Caco-2 (cell line): ENCODE measurements at places on chromosomes 16 and 17. TPM values are rescaled to one million over a fixed set of nuclear protein-coding genes. Genes with fewer than 3 reads are reported as not detected.

The RAP1GAP2 gene
- total RNA-seq = 45.3 and 46.7 TPM in 2 replicates

The ZPBP2 gene
- not detected in 2 replicates for total RNA-seq

The SHCBP1 gene
- 21.8 and 23.3 TPM in 2 replicates for total RNA-seq

The NEK8 gene
- 11.0 and 13.4 TPM in 2 replicates for total RNA-seq

The OR2C1 gene
- not detected in 2 replicates for total RNA-seq

The C16orf89 gene
- not detected in 2 replicates for total RNA-seq

The SYCE1L gene
- total RNA-seq = 4.8 and 8.2 TPM in 2 replicates

The NOG gene
- 0.28 and 0.32 TPM in 2 replicates for total RNA-seq

- H3K4me3 ChIP-seq = no peak overlapping the region
- H3K4me1 ChIP-seq = no peaks in the 10 kb centered on the region
- H3K27ac ChIP-seq = no peak overlapping the region
- H3K27me3 ChIP-seq = no peaks in the 10 kb centered on the region
These were observed 50.1 kb upstream of the GNG13 start for GRCh38 chr16:850668-851067.

GRCh38 chr17:43427362-43428043 lies 28.7 kb downstream of the ARL4D start:
- H3K4me1 ChIP-seq = peaks cover 16% of the 10 kb centered on the region
- DNase-seq = no peak

- H3K4me3 ChIP-seq = no peak overlapping the region
- no peak overlapping the region for H3K27ac ChIP-seq
- no peaks in the 10 kb centered on the region for H3K27me3 ChIP-seq
These were observed 1.1 kb downstream of the CD79B start for GRCh38 chr17:63930951-63931575.

DNA sequence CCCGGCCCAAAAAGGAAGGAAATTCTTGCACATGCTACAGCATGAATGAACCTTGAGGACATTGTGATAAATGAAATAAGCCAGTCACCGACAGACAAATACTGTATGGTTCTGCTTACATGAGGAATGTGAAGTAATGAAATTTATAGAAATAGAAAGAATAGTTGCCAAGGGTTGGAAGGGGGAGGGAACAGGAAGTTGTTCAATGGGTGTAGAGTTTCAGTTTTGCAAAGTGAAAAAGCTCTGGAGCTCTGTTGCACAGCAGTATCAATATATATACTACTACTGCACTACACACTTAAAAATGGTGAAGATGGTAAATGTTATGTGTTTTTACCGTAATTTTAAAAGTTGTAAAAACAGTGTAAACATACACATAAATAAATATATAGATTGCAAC lies 43.7 kb downstream of the PKD1L3 start:
- H3K27me3 ChIP-seq = no peaks in the 10 kb centered on the region; the same call in 1 of the 2 replicates
- H3K27ac ChIP-seq = no peak overlapping the region
- no peak for DNase-seq
- H3K36me3 ChIP-seq = no peaks in the 10 kb centered on the region
- no peaks in the 10 kb centered on the region for H3K4me1 ChIP-seq

GRCh38 chr16:89052890-89053724 lies 40.5 kb upstream of the ACSF3 start:
- peak overlapping the region; percentile 68 for H3K4me3 ChIP-seq
- peak overlapping the region; percentile 30 for H3K27ac ChIP-seq
- no peaks in the 10 kb centered on the region for H3K36me3 ChIP-seq
- H3K4me1 ChIP-seq = no peaks in the 10 kb centered on the region
- peak; percentile 88 for DNase-seq

- H3K27me3 ChIP-seq = no peaks in the 10 kb centered on the region
- peaks cover 27% of the 10 kb centered on the region for H3K36me3 ChIP-seq
- no peaks in the 10 kb centered on the region for H3K4me1 ChIP-seq
- no peak for DNase-seq
These were observed 14.2 kb downstream of the SNF8 start for GRCh38 chr17:48930435-48930873.

- H3K4me1 ChIP-seq = no peaks in the 10 kb centered on the region
- no peaks in the 10 kb centered on the region for H3K27me3 ChIP-seq
- no peaks in the 10 kb centered on the region for H3K36me3 ChIP-seq
- no peak for DNase-seq
- H3K27ac ChIP-seq = no peak overlapping the region
These were observed 827 bp downstream of the MPO start for GRCh38 chr17:58279736-58280479.

DNA sequence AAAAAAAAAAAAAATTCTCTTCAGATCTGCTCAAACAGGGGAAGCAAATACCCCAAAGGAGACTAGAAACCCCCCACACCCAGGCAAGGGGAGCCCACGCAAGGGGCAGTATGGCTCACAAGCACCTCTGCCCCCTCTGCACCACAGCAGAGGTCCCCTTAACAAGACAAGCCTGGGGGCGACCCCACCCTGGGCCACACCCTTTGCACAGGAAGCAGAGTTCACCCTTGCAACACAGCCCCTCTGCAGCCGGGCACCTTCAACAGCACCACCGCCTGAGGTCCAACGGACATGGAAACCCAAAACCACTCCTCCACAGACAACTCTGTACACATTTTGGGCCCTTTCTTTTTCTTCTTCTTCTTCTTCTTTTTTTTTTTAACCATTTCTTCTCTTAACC lies 12.8 kb downstream of the AXIN1 start:
- peak overlapping the region; percentile 22 for H3K27ac ChIP-seq
- no peak overlapping the region for H3K4me3 ChIP-seq
- peaks cover 9% of the 10 kb centered on the region; the same call in 1 of the 2 replicates for H3K4me1 ChIP-seq
- DNase-seq = no peak

GRCh38 chr17:6654841-6655731 lies 3.5 kb downstream of the C17orf100 start:
- no peaks in the 10 kb centered on the region for H3K27me3 ChIP-seq
- no peak for DNase-seq
- H3K36me3 ChIP-seq = no peaks in the 10 kb centered on the region
- no peak overlapping the region for H3K27ac ChIP-seq
- H3K4me1 ChIP-seq = no peaks in the 10 kb centered on the region; the same call in 1 of the 2 replicates
- no peak overlapping the region for H3K4me3 ChIP-seq

- no peak overlapping the region for H3K4me3 ChIP-seq
- no peaks in the 10 kb centered on the region for H3K4me1 ChIP-seq
- H3K36me3 ChIP-seq = no peaks in the 10 kb centered on the region
- DNase-seq = no peak
- H3K27ac ChIP-seq = no peak overlapping the region
These were observed 2.2 kb upstream of the LIMD2 start for GRCh38 chr17:63701868-63702720.

GRCh38 chr17:38663125-38663751 lies 11.5 kb downstream of the EPOP start:
- H3K27me3 ChIP-seq = no peaks in the 10 kb centered on the region
- peaks cover 8% of the 10 kb centered on the region; the same call in 1 of the 2 replicates for H3K4me1 ChIP-seq
- H3K4me3 ChIP-seq = no peak overlapping the region
- no peaks in the 10 kb centered on the region for H3K36me3 ChIP-seq
- H3K27ac ChIP-seq = no peak overlapping the region

- no peak overlapping the region for H3K27ac ChIP-seq
- no peaks in the 10 kb centered on the region for H3K27me3 ChIP-seq
- no peak for DNase-seq
- no peak overlapping the region for H3K4me3 ChIP-seq
These were observed 51.6 kb downstream of the NUP93 start for GRCh38 chr16:56781528-56781961.

GRCh38 chr17:19724501-19725420 lies 8.4 kb upstream of the SLC47A2 start:
- no peaks in the 10 kb centered on the region for H3K36me3 ChIP-seq
- H3K27ac ChIP-seq = no peak overlapping the region
- no peak overlapping the region for H3K4me3 ChIP-seq
- H3K27me3 ChIP-seq = no peaks in the 10 kb centered on the region
- no peak for DNase-seq

- DNase-seq = no peak
- H3K36me3 ChIP-seq = no peaks in the 10 kb centered on the region
- no peak overlapping the region for H3K27ac ChIP-seq
- H3K27me3 ChIP-seq = no peaks in the 10 kb centered on the region
These were observed 10.4 kb downstream of the CD300LF start for GRCh38 chr17:74702116-74702871.

DNA sequence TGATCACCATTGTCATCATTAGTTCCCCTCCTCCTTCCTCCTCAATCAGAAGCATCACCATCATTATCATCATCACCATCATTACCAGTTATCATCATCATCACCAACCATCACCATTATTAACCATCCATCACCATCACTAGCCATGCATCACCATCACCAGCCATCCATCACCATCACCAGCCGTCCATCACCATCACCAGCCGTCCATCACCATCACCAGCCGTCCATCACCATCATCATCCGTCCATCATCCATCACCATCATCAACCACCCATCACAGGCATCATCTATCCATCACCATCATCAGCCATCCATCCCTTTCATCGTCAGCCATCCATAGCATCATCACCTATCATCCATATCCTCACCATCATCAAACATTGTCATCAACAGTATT lies 382.0 kb downstream of the CPPED1 start:
- H3K4me3 ChIP-seq = no peak overlapping the region
- no peak for DNase-seq

DNA sequence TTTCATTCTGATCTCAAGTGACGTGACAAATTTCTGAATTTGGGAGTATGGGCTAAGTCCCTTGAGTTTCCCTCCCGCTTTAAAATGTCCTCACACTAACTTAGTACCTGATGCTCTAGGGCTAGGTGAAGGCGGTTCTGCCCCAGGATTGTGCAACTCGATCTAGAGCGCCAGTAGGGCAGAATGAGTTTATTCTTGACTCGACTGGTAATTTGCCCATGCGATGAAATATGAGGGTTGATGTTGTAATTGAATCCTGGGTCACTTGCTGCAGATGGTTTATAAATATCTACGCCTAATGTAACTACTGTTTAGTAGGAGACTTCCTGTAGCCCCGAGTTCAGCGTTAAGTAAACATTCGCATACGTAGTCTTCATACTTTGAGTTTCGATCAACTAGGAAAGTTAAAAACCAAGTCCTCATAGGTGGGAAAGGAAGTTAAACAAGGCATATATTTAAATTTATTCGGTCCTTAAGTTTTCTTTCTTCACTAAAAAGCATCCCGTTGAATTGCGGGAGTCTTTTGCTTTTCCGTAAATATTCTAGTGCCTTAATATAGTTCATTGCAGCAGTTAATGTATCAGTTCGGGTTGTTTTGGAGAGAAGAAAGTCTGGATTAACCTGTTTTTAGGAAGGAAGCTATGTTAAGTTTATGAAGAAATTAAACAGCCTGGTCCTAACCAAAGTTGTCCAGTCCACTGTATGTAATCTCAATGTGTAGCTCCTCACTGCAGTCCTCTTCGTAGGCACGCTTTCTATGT lies 1.6 kb downstream of the CTCF start:
- peaks cover 14% of the 10 kb centered on the region for H3K4me1 ChIP-seq
- no peaks in the 10 kb centered on the region for H3K27me3 ChIP-seq
- H3K36me3 ChIP-seq = no peaks in the 10 kb centered on the region; the same call in 1 of the 2 replicates
- peak overlapping the region; percentile 100 for H3K4me3 ChIP-seq
- no peak for DNase-seq

GRCh38 chr17:11779892-11780291 lies 181.6 kb downstream of the DNAH9 start:
- H3K36me3 ChIP-seq = no peaks in the 10 kb centered on the region
- no peak for DNase-seq
- no peaks in the 10 kb centered on the region for H3K27me3 ChIP-seq

GRCh38 chr16:84617791-84618580 lies at the start of gene COTL1:
Gene COTL1 (minus strand): TSS chr16:84618078. CDS start chr16:84617914, 164 bp downstream.
- H3K4me3 ChIP-seq = peak within 1 kb of the TSS; percentile 96
- H3K27ac ChIP-seq = peak within 1 kb of the TSS; percentile 100
- H3K4me1 ChIP-seq = peaks cover 31% of the 10 kb centered on the region
- no peaks in the 10 kb centered on the region for H3K36me3 ChIP-seq
- H3K27me3 ChIP-seq = no peaks in the 10 kb centered on the region

- no peak for DNase-seq
- no peaks in the 10 kb centered on the region; the same call in 1 of the 2 replicates for H3K36me3 ChIP-seq
- H3K27ac ChIP-seq = peak overlapping the region; percentile 22
- no peak overlapping the region for H3K4me3 ChIP-seq
These were observed 44.4 kb downstream of the RND2 start for GRCh38 chr17:43069368-43069898.
